ENCODE measurements at places on chromosomes 12 and 14.

DNA sequence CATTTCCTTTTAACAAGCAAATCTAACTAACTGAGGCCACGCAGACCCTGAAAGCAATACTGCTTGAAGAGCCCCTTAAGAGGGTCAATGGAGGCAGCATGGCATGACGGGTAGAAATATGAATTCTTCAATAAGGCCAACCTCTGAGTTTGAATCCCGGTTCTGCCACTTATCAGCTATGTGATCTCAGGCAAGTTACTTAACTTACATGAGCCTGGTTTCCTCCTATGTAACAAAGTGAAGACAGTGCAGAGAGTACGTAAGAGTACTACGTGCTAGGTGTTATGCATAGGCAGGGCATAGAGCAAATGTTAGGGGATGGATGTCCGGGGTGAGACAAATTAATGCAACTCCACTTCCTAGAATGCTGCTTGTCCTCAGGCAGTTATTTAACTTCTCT, 4.7 kb downstream of the HOMEZ start:
- no peak for DNase-seq

DNA sequence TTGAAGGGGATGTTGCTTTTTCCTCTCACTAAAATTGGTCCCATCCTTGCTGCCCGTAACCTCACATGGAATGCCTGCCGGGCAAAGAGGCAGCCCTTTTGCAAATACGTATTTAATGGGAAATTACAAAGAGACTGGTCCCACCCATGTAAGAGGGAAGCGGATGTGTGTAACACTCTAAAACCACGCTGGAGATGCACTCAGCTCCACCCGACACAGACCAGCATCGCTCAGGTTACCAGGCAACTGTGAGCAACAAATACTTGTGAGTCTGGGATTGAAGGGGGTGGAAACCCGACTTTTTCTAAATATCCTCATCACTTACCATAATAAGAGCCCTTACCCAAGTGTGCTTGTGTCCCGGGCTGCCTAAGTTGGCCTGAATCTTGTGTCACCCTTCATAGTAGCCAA, 47.7 kb downstream of the ELK3 start:
- DNase-seq, result no peak

GRCh38 chr12:120468821-120469449, 613 bp downstream of the SRSF9 start:
- no peak for DNase-seq

DNA sequence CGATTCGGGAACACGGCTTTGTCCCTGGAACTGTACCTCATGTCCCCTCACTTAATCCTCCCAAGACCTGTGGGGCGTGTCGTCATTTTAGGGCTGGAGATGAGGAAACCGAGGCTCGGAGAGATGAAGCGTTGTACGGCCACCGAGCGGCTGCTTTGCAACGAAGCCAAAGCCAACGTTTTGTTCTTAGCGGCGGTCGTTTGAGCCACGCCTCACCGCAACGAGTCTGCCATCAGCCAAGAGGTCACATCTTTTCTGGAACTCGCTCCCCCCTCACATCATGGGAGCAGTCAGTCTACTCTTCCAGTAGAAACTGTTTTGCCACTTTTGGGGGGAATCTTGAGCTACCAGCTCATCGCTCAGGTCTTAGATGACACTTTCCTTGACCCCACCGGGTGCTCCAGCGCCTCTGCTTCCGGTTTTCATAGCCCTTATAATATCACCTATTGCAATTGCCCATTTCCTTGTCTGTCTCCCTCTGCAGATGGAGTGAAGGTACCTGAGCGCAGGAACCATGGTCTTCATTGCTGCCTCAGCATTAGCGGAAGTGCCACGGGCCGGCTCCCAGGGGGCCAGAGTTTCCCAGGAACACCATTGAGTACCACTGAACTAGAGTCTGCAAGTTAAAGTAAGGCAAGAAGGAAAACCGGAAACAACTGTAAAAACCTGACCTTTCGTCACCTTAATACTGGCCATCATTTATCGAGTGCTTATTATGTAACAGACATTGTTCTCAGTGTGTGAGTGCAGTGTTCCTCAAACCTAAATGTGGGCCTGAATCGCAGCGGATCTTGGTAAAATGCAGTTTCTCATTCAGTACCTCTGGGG, 19.6 kb downstream of the NINJ2 start:
- DNase-seq, result no peak

DNA sequence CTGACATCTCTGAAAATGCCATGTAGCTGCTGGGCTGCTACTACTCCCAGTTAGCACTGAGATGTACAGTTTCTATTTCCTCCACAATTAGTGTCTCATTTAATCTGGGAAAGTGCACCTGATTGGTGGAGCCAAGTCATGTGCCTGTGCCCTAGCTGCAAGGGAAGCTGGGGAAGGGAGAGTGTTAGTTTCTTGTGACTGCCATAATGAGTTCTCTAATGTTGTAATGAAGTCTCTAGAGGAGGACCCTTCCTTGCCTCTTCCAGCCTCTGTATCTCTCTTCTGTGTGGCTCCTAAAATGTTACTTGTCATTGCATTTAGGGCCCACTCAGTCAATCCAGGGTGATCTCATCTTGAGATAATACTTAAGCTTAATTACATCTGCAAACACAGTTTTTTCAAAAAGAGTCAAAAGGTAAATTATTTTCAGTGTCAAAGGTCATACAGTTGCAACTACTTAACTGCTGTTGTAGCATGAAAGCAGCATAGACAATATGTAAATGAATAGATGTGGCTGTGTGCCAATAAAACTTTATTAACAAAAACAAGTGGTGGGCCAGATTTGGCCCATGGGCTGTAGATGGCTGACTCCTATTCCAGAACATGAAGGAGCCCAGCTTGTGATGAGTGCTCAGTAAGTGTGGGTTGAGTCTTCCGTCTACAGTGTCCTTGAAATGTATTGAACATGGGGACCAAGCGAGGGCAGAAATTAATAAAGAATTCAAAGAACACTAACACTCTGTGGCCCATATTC, 137.2 kb upstream of the MAP1LC3B2 start:
- DNase-seq, result no peak

DNA sequence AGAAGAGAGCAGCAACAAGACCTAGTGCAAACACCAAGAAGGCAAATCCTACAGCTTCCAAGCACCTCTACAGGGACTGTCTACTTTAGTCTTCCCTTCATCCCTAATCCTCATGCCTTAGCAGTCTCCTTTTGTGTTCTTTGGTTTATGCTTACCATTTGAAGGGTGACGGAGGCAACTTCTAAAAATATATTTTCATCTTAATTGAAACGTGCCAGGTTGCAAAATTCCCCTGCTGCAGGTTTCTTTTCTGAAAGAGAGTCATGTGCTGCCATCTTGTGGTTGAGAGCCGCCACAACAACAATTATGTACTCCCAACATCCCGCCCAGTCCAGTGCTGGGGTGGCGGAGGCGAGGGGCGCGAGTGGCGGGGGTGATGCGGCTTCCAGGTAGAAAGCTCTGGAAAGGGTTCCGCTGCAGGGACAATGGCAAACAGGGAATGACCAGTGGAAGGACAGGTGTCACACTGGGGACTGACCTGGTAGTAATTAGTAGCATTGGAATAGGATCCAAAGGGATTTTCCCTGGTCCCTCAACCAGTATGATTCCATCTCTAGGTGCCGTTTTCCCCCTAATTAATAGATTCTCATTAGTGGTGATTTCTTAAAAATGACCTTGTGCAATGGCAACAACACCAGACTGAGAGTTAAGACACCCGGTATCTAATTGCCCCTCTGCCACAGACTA, 80.3 kb upstream of the GNG2 start:
- DNase-seq, result peak; percentile 56

DNA sequence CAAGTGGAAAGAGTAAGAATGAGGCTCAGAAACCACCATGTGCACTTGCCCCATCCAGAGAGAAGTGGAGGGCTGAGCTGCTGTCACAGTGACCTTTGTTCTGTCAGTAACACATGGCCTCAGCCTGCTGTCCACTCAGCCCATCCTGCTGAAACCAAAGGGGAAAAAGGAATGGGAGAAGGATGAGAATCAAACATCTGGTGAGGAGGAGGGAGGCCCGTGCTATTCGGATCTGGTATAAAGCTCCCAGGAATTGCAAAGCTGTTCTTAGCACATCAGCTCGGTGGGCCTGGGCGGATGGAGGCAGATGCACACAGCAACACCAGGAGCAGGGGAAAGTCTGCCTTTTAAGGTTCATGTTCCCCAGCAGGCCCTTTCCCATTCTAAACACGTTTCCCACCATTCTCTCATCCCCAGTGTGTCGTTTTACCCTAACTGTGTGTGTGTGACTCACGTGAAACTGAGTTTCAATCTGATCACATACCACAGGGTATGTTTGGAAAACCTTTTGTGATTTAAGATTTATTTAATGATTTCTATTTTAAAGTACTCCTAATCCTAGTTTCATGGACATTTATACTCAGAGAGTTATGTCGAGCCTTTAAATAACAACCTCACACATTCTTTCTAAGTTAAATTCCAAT, 36.8 kb downstream of the RTRAF start:
- no peak for DNase-seq

DNA sequence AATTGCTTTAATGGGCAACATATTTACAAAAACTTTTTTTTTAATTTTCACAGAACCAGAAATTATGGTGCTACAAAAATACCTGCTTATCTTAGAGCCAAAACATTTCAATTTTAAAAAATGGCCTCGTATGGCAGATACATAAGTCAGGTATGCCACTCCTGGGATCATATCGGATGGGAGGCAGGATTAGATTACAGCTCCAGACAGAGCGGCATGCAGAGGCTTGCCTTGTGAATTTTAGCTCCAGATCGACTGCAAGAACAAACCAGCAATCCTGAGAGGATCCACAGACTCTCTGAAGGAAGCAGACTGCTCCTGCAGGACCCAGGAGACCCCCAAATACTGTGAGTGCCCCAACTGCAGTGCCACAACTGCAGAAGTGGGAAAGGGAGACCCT, 169.3 kb upstream of the AMIGO2 start:
- DNase-seq, result no peak

DNA sequence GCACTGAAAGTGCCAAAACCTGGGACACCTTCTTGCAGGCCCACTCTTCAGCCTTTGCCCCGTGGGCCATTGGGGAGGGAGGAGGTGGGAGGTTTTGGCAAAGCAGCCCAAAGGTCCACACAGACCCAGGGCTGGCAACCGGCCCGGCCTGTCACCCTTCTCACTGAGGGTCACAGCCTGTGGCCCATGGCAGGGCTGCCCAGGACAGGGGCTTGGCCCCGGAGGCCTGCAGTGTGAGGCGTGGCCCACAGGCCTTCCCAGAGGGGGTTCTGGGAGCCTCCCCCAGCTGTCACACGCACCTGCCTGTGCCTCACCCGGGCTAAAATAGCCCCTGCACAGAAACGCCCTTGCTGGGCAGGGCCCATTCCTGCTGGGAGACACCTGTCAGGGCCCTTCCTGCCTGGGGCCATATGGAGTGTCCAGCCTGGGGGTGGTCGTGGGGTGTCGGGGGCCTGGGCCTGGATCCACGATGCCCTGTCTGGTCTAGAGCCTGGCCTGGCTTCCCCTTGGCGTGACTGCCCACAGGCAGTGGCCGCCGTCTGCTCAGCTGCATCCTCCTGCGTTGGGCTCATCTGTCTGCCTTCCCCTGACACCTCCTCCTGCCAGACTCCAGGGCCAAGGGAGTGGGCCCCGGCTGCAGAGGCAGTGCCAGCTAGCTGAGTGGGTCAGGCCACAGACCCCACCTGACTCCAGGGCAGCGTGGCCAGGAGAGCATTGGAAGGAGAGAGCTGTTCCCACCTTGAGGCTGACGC, 19.2 kb downstream of the PACS2 start:
- no peak for DNase-seq

DNA sequence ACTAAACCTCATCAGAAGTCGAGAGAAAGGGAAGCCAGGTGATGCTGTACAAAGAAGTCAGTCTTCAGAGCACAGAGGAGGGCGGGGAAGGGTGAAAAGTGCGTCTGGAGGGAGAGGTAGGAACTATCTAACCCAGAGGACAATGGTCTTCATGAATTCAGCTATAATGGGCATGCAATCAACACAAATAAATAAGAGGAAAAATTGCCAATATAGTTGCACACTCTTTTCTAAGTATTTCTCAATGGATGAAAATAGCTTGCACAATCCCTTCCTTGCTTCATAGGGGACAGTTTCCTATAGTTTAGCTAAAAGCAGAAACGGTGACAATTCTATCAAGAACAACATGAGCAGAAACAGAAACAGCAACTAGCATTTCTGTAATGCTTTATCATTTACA, 931.2 kb downstream of the AACS start:
- no peak for DNase-seq

GRCh38 chr14:33674927-33675326, 275.9 kb downstream of the EGLN3 start:
- DNase-seq, result no peak

DNA sequence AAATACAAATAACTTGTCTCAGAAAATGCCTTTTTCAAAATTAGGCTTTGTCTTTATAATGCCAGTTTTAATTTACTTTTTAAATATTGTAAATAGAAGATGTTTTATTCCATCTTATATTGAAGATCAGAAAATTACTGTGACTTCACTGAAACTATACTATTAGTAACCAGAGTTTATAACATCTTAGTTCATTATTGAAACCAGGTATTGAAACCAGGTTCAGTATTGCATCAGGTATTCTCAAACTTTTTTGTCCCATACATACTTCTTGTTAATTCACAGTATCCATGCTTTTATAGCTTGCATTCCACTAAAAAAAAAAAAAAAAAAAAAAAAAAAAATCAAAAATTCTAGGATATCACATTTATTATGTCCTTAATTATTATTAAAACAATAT, 227.5 kb downstream of the GXYLT1 start:
- no peak for DNase-seq

- no peak for DNase-seq
Observed at GRCh38 chr12:62700091-62700880, 233.7 kb downstream of the MON2 start.

DNA sequence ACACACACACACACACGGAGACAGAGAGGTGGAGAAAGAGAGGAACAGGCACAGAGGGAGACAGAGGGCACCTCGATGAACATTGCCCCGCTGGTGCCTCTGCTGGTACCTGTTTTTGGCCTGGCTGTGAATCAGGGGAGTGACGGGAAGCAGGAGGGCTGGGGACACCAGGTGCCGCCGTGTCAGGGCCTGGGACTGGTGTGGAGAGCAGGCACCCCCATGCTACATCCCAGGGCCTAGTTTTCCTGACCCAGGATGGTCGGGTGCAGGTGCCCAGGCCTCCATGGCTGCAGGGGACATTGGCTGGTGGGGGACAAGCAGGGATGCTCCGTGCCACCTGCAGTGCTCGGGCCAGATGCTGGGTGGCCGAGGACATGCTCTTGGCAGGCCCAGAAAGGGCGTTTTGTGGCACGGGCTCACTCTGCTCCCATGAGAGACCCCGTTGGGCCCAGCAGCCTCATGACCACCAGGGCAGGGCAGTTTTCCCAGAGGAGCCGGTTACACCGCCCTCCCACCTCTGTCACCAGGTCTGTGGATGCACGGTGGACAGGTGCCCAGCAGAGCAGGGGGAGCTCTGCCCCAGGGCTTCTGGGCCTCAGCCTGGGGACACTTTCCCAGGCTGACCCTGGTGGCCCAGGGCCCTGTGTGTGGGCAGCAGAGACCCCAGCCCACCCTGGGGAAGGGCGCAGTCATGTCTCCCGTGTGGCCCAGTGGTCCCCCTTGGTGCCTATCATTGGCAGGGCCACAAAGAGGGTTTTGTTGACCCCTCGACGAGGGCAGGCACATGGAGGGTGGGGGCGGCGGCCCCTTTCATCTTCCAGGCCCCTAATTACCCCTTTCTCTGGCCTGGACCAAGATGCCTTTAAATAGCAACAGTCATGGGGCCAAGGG, 207.5 kb upstream of the RTL1 start:
- DNase-seq, result no peak

GRCh38 chr12:69324797-69325466, 23.2 kb upstream of the LYZ start:
- no peak for DNase-seq

All from stimulated activated CD4-positive, alpha-beta T cell treated with anti-CD3 and anti-CD28 coated beads, Interleukin-15, amount 100 ng/mL, for 48 hours (primary cell).